ENCODE measurements at places on chromosomes 5 and 9. TPM values are rescaled to one million over a fixed set of nuclear protein-coding genes. Genes with fewer than 3 reads are reported as not detected.
A peak's percentile ranks its signal among the peaks of the same experiment; 100 is the strongest.

- no peak for DNase-seq
These were observed 157.8 kb upstream of the PRR16 start for GRCh38 chr5:120306303-120306702.

DNA sequence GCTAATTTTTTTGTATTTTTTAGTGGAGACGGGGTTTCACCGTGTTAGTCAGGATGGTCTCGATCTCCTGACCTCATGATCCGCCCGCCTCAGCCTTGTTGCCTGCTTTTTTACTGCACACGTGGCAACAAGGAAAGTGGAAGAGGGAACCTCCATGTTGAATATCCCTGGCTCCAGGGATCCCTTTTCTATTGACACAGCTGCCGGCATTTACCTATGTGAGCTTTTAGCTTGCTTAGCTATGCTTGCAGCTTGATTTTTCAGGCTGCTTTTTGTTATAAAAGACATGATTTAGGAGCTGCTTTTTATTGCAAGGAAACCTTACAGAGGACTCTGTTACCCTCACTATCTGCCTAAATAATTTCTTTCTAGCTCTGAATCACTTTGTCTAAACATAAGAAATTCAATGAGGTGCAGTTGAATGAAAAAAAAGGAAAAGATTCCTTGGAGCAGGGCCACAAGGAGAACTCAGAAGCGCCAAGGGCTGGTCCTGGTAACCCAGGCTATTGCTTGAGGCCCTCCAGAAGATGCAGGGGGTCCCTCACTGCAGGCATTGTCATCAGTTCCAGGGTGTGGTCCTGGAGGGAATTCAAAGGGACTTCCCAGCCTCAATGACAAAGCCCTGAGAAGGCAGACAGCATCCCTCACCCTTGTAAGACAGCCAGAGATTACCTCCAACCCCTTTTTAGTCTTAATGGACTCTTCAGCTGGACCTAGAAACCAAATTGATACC is 89.9 kb downstream of the SYK start:
- no peak for DNase-seq

GRCh38 chr9:35945341-35946018 is 12.5 kb downstream of the OR2S2 start:
- no peak for DNase-seq

The DBH gene
- total RNA-seq: not detected

- DNase-seq: no peak
These were observed 86.5 kb upstream of the NEURL1B start for GRCh38 chr5:172554562-172554961.

- no peak for DNase-seq
These were observed 56.5 kb upstream of the HAND1 start for GRCh38 chr5:154534457-154535050.

- DNase-seq: no peak
These were observed 47.3 kb upstream of the TNC start for GRCh38 chr9:115165233-115165632.

DNA sequence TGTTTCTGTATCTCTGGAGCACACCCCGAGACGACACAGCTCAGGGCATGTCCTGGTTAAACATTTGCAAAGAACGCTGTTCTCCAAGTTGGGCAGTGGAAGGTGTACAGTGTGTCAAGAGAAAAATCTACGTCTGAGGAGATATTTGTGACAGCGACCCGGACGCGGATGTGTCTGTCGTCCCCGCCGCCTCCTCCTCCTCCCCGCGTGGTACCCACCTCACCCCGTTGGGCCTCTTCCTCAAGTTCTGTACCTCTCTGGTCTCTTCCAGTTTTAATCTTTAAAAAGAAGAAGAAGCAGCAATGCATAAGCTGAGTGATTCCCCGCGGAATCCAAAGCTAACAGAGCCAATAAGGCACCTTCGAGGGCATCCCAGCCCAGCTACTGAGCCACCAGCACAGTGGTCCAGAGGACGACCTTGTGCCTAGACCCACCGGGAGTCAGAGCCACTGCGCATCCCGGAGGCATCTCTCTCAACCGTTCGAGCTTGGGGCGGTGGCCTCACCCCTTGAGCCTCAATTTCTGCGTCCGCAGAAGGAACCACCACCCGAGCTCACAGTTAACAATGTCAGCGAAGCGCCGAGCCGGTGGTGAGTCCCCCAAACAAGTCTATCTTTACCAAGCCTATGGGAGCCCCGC is 467 bp downstream of the C9orf78 start:
- DNase-seq: no peak

DNA sequence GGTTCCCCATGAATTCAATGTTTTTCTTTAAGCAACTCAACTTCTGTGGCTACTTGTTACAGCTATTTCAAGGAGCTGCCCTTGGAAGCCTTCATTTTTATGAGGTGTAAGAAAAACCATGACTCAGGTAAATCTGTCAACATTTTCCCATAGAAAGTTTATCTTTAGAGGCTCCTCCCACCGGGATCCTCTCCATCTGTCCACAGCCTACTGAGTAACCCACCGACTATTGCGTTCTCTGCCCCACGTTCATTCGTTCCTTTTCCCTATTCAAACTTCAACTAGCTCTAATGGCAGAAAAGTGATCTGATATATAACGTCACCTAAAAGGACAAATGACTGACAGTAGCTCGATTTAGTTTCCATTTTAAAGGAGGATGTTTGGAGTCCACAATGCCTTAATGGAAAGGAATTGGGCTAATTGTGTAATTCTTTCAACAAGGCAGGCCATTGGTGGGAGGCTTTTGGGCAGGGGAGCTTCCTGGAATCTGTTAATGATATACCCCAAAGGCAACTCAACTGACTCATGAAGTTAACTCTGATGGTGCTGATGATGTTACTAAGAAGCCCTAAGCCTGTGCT is 29.3 kb upstream of the NR3C1 start:
- DNase-seq: no peak

- DNase-seq: no peak
These were observed 92.8 kb downstream of the TAF11L14 start for GRCh38 chr5:17727098-17727497.

The ARID3C gene
- not detected for total RNA-seq

DNA sequence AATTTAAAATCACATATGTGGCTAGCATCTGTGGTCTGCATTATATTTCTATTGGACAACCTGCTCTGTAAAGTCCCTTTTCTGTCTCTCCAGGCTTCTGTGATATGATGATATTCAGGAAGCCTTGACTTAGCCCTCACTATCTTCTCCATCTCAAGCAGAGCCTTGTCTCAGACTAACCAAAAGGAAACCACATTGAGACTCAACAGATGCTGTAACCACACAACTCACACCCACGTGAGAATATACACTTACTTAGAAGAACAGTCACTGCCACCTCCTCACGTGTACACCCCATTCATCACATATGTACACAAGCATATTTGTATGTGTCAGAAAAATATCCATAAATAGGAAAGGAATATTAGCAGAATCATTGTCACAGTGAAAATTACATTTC is 33.6 kb downstream of the HTR4 start:
- no peak for DNase-seq

- DNase-seq: peak; percentile 92
These were observed 19.0 kb downstream of the STOM start for GRCh38 chr9:121350993-121351561.

DNA sequence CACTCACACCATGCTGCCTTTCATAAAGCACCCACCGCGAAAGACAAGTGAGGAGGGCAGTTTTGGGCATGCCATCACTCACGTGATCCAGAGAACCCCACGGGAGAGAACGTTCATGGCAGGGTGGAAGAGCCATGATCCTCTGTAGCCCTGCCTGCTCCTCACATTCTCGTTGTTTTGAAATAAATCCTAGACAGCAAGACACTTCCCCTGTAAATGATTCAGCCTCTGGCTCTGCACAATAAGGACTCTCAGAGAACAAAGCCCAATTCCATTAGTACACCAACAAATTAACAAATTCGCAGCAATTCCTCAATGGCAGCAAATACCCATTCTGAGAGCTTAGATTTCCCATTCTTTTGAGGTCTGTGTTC is 71.5 kb downstream of the WNK2 start:
- DNase-seq: no peak

DNA sequence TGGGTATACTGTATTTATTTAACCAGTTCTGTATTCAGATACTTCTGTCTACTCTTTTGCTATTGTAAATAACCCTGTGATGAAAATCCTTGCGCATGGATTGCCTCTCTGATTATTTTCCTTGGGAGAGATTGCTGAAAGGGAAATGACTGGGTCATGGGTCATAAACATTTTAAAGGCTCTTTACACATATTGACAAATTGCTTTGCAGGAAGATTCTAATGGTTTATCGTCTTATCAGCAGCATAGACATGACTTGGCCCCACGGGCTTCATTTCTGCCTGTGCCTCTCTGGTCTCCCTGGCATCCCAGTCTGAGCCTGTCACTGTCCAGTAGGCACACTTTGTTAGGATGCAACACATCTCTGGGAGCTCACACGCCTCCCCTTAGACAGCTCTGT is 52.3 kb downstream of the RGS3 start:
- DNase-seq: no peak

GRCh38 chr5:140043508-140043872 is 391 bp upstream of the NRG2 start:
- no peak for DNase-seq

- no peak for DNase-seq
These were observed 111.9 kb downstream of the ROR2 start for GRCh38 chr9:91837981-91838731.
